Left renal pelvis (tissue), 4 donors: ENCODE measurements at places on chromosomes 3 and 15. TPM values are rescaled to one million over a fixed set of nuclear protein-coding genes. Genes with fewer than 3 reads are reported as not detected.

GRCh38 chr3:115553796-115554486 lies 69.4 kb upstream of the GAP43 start:
- DNase-seq, result no peak

GOLGA6L4 gene
- 15.6 TPM for polyA plus RNA-seq

DNA sequence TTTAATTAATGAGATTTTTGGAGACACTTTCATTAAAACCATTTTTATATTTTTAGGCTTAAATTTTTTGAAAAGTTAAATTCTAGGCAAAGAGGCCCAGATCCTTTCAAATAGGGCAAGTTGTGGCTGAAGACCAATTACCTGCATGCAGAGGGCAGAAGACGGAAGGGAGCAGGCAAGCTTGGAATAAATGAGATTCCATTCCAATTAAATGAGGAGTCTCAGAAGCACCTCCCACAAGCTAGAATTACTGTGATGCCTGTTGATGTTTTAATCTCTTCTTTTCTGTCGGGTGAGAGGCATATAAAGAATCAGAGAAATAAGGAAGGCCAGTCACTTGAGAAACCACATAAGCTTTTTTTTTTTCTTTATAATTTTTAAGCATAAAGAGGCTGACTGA lies 46.8 kb downstream of the KBTBD8 start:
- no peak for DNase-seq

MED12L gene
- polyA plus RNA-seq, result 2.4 TPM

RGMA gene
- 9.5 TPM for polyA plus RNA-seq

DNA sequence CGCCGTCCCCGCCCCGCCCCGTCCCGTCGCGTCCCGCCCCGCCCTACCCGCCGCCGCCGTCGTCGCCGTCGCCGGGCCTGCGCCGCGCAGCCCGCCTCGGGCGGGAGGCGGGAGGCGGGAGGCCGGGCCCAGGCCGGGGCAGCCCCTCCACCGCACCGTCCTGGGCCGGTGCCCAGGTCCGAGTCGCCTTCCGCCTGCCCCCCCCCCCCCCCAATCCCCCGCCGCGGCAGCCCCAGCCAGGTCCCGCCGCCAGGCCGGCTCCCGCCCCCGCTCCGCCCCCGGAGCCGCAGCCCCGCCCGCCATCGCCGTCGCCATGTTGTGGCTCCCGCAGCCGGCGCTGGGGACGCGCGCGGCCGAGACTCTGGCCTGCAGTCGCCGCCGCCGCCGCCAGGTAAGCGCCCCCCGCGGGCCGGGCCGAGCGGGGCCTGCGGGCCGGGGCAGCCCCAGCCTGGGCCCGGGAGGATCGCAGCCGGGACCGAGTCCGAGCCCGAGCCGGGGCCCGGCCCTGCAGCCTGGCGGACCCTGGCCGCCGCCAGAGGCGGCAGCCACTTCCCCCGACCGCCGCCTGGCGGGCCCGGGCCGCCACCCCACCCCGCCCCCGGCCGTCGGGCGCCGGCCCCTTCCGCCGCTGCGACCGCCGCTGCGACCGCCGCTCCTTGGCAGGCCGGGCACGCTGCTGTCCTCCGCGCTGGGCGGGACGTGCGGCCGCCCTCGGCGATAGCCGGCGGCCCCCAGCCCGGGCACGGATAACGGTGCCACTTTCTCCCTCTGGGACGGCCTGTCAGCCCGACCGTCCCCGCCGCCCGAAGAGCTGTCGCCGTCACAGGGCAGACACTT lies at the start of gene ZNF592:
ZNF592 (plus strand) TSS at position 319 of the 837 bp plus-strand sequence. CDS start 34,084 bp downstream, outside the sequence.
- no peak for DNase-seq

P2RY1 gene
- 2.9 TPM for polyA plus RNA-seq

DNA sequence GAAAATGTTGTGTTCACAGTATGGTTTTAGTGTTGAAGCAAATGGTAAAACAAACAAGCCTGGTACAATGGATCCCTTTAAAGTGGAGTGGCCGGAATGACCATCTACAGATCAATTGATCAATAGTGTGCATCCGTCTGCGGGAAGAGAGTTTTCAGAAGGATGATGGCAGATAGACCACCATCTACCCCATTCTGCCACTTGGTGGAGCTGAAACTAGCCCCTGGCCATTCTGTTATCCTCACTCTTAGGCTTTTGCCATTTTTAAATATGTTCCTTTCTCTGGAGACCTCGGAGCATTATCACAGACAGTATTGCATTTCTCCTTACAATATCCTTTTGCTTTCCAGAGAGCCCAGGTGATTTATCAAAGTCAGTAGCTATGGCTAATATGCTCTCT lies 258.9 kb upstream of the CFAP20DC start:
- DNase-seq, result no peak

DNA sequence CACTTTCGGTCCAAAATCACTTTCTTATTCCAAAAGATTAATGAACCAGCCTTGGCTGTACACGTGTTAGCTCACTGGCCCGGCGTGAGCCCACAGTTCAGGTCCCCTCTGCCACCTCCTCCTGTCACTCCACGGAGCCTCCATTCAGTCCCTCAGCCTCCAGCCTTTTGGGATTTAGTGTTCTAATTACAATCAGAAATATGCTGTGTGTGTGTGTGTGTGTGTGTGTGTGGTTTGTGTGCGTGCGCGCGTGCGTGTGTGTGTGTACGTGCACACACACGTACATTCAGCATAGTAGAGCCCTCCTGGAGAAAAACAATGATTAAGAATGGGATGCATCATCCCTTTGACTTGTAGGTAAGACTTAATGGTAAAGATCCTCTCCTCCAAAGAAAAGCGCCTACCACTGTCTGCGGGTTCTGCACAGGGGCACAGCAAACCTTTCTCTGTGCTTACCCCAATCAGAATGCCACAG lies 801 bp downstream of the CA12 start:
- DNase-seq, result no peak

DNA sequence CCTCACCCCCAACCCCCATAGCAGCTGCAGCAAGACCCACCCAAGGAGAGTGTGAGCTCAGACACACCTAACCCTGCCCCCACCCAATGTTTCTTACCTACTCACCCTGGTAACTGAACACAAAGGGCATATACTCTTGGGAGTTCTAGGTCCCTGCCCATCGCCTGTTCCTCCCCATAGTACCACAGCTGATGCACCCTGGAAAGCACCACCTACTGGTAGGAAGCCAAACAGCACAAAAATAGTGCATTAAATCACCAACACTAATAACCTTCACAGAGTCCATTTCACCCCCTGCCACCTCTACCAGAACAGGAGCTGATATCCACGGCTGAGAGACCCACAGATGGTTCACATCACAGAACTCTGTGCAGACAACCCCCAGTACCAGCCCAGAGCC lies 245.2 kb downstream of the EFHB start:
- DNase-seq, result no peak

- peak; percentile 3 for DNase-seq
Observed at GRCh38 chr3:114213292-114213626, 24.1 kb downstream of the ZNF80 start.

DNA sequence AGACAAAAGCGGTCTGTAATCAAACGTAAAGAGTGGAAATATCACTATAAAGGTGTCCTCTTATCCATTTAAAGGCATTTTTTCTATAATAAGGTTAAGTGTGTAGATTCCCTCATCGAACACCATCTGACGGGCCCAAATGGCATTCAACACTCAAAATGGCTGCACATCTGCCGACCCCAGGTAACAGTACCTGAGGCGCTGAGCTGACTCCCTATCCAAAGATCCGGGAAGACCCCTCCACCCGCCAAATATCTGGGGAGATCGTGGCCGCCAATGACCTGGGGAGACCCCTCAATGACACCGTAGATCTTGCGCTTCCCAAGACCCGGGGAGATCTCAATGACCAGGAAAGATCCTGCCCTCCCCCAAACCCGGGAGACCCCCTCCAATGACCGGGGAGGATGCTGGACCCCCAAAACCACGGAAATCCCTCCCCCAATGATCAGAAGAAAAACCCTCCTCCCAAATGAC lies 476 bp downstream of the IP6K2 start:
- DNase-seq, result no peak

- DNase-seq, result no peak
Observed at GRCh38 chr3:112582244-112582874, 20.5 kb downstream of the SLC35A5 start.

DNA sequence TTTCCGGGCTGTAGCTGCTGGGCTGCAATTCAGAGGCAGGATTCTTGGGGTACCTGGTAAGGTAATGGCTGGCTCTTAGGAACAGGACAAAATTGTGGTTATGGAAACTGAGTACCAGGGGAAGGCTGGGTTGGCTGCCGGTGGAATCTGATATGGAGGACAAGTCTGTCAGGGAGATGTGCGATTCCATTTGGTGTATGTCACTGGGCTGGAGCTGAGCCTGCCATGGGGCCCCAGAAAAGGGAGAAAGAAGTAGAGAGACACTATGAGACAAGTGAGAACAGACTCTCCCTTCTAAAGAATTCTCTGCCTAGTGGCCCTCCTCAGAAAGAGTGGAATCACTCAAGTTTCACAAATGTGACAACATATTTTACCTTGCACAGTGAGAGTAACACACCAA lies 368.2 kb upstream of the ROPN1 start:
- DNase-seq, result no peak

COL6A6 gene
- polyA plus RNA-seq, result 3.5 TPM

GRCh38 chr15:94287794-94288246 lies 56.5 kb downstream of the MCTP2 start:
- no peak for DNase-seq

SNAP23 gene
- polyA plus RNA-seq, result 92.6 TPM

DNA sequence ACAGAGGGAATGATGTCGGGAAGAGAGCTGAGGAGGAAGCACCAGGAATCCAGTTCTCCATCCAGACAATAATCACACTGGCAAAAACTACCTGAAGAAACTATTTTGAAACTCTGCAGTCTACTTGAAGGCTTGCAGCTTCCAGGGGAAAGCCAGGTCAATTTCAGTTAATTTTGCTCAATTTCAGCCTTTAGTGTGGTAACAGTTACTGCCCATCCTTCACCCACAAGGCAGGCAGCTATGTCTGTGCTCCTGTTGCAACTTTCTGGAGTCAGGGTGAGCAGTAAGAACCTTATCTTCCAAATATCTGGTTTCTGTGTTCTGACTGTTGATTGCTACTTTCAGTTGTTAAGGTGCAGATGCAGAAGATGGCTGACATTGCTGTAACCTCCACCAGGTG lies 221.7 kb downstream of the ADAMTS17 start:
- no peak for DNase-seq

RAD51 gene
- polyA plus RNA-seq, result 13.8 TPM

DNA sequence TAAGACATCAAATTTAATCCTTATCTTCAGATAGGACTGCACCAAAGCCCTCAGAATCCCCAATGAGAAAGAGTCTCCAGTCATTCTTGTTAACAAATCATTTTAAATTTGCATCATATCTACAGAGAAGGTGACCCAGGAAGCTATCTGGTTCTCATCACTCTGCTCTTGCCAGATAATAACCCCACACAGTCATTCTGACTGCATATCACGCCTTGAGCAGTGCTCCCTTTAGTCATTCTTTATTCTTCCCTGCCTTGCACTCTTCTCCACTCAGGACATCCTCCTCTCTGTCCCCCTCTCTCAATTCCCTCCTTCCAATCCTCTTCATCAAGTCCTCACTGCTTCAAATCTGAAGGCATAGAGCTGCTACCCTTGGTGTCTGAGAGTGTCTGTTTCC lies 83.7 kb upstream of the COL6A6 start:
- DNase-seq, result no peak

DNA sequence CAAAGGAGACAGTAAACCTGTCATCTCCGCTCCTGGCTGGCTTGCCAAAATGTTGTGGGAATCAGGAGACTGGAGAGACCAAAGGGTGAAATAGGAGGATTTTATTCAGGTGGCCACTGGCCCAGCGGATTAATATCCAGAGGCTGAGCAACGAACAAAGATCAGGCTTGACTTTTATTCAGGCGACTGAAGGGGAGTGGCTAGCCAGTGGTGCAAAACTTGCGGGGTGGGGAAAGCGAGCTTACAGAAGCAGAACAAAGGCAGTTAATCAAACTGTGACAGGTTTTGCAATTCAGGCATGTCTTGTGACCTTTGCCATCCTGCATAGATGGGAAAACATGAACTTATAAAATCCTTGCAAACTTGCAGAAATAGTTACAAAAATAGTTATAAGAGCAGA lies 19.8 kb upstream of the ACAD9 start:
- DNase-seq, result no peak

DNA sequence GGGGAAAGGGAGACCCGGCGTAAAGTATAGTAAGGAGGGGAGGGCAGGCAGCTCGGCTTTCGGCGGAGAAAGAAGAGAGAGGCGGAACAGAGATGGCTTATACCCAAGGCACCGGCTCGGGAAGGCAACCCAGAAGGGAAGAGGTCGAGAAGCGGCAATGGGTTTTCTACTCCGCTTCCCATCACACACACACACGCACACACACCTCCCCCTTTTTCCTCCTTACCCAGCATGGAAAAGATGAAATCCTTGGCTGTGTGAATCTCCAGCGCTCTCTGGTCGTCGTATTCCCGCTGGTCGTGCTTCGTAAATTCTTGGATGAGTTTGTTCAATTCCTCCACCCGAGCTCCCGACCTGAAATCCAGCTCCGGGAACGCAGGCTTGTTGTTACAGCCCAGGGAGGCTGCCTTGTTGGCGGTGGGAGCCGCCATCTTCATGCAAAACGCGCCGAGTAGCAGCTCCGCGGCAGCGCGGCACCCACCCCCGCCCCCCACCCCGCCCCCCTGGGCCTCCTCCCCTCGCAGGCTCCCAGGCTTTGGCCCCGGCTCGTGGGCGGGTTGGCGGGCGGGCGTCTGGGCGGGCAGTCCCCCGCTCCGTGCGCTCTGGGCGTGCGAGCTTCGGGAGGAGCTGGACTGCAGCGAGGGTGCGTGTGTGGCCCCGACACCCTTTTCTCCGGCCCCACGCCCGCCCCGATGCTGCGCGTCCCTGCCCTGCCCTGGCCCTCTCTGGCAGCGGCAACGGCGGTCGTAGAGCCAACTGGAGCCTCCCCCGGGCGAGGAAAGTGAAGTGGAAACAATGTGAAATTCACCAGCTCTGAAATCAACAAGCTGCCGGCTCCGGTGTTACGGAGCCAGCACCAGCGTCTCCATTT lies at the start of gene MB21D2:
MB21D2 (minus strand) TSS at position 453 of the 871 bp plus-strand sequence; CDS start at position 437, 16 bp downstream.
- DNase-seq, result peak; percentile 67

C2CD4B gene
- polyA plus RNA-seq, result 0.75 TPM

DNA sequence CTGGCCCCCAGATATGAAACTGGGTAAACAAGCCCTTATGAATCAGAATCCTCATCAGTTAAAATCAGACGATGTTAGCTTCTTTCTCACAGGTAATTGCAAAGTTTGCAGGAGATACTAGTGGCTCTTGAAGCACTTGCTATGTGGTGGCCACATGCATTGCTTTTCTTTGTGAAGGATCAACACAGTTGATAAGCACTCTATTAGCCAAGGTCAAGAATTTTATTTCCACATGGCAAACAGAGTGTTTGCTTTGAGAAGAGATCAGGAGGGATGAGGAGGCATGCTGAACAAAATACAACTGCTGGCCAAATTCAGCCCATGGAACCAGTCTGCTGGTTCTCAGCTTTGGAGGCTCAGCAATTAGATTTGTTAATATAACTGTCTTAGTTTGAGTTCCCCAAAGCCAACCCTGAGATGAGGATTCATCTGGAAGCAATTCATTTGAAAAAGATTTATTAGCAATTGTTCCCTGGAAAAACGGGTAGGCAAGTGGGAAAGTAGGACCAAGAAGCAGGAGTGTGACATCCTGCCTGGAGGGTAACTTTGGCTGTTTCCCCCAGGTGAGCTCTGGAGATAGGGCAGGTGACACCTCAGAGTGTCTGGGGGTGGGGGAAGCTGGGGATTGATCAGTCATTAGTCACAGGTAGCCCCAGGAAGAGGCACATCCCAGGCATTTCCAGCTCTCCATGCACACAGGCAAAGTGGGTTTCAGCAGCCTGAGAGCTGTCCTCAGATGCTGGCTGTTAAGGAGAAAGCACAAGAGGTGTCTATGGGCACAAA lies 180.3 kb downstream of the ABHD5 start:
- DNase-seq, result no peak

SLITRK3 gene
- polyA plus RNA-seq, result 0.75 TPM
